Hippocampal formation (tissue), 2 donors: ENCODE measurements at places on chromosomes 2 and 18.
A peak's percentile ranks its signal among the peaks of the same experiment; 100 is the strongest.

GRCh38 chr2:179991344-179991743 is 15.8 kb downstream of the CWC22 start:
- no peak for DNase-seq

GRCh38 chr2:11133238-11133935 is 21.9 kb upstream of the SLC66A3 start:
- DNase-seq, result no peak

GRCh38 chr2:236758406-236758805 is 188.8 kb downstream of the ACKR3 start:
- DNase-seq, result no peak

DNA sequence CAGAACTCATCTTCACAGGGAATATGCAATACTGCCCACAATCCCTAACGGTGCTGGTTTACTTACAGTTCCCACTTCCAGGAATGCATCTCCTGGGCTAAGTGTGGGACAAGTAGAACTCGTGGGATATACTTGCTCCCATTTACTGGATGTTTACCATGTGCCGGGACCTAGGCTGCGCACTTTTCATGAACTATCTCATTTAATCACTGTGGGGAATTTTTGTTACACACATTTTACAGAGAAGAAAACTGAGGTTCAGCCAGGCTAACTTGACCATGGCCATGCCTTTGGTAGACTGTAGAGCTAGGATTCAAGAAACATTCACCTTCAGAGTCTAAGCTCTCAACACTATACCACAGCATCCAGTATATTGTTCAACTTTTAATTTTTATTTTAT is 24.4 kb upstream of the MBOAT2 start:
- no peak for DNase-seq

- DNase-seq, result no peak
Observed at GRCh38 chr2:153373510-153374279, 104.9 kb downstream of the RPRM start.

DNA sequence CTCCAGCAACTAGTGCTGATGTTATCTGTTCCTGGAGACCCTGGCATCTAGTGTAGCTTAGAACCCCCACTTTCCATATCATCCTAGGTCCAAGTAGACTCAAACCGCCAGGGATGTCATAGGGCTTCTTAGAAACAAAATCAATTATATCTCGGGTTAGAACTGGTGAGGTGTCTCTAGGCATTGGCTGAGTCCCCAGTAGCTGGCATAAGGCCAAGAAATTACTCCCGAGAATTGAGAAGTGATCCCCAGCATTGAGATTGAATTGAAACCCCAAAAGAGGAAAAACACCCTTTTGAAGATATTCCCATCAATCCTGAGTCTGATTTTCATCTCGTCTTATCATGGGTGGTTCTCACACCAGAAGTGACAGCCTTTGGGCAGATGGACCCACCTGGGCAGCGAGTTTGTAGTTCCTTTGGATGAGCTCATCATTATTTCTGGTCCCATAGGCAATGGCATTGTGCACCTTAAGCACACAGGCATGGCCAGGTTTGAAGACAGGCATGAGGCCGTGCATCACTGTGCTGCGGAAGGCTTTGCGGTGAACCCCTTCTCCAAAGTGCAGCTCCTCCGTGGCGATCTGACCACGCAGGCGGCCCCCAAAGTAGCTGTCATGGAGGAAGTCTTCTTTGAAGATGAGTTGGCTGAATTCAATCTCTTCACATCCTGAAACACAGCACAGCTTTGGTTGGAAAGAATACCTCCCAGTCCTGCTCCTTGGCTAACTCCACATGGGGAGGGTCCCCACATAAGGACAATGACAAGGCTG is 112.2 kb downstream of the ALPK2 start:
- no peak for DNase-seq

DNA sequence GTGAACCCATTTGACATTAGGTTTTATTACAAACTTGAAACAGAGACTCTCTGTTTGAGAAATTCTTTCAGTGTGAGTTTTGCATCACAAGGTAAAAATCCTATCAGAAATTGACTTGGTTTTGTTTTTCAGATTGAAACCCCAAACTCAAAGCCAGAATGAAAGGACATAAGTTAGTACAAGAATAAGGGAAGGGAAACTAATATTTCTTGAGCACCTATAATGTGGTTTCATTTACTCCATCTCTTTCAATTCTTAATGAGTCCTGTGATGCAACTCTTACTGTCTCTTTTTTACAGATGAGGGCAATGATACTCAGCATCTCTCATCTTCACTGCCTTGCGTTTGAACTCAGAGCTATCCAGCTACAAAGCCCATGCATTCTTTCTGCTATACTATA is 210.0 kb upstream of the SIX3 start:
- DNase-seq, result no peak

GRCh38 chr2:195820867-195821565 is 164.0 kb downstream of the SLC39A10 start:
- DNase-seq, result no peak

DNA sequence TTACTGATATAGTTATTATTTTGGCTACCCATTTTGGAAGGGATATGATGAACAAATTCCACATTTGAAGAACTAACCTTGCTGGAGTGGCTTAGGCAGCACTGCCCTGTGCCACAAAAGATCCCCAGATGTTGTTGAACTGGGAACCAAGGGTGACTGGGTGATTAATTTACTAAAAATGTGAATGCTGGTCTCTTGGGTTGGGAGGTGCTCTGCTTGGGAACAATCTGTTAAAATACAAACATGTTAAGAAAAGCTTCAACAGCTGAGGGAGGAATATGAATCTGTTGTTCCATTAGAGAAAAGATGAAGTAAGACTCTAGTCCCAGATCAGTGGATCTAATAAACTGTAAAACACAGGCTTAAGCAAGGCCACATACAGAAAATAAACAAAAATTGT is 1860.1 kb downstream of the SUCLG1 start:
- DNase-seq, result no peak

DNA sequence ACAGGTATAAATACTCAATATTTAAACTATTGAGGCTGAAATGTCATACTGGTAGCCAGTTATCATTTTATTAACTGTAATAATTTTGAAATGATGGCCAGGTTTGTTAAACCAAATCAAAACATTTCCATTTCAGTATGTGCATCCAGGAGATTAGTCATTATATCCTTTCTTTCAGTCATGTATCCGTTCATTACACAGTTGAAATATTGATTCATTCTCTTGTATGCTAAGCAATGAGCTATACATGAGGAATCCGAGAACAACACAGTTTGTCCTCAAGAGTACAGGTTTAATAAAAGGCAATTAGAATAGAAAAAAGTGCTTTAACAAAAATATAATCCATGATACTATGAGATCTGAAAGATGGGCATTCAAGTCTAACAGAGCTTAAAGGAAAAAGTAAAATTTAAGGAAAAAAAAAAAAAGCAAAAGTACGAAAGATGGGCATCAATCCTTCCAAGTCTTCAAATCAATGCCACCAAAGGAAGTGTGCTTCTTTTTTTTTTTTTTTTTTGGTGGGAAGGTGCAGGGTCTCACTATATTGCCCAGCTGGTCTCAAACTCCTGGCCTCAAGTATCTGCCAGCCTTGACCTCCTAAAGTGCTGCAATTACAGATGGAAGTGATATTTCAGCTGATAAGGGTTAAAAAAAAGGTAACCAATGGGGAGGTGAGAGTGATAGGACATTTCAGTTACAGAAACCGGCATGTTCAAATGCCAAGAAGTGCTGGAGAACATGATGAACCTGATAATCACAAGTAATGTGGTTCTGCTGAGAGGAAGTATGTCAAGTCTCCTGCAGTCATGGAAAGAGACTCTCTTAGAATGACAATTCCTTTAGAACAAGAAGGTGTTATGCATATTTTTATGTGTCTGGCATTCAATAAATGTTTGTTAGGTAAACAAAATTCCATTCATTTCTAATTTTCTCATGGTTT is 35.8 kb downstream of the PUM2 start:
- no peak for DNase-seq

GRCh38 chr2:105328281-105329196 is 996 bp downstream of the TGFBRAP1 start:
- peak; percentile 12 for DNase-seq

GRCh38 chr2:238986491-238987351 is 138.8 kb downstream of the TWIST2 start:
- no peak for DNase-seq
